ENCODE measurements at places on chromosomes 7 and 10.

GRCh38 chr7:156639426-156640256 is 933 bp upstream of the RNF32 start:
- no peak for DNase-seq

GRCh38 chr10:88039496-88040200 is 176.2 kb downstream of the PTEN start:
- no peak for DNase-seq

GRCh38 chr7:77649716-77650349 is 46.4 kb upstream of the RSBN1L start:
- no peak for DNase-seq

- no peak for DNase-seq
Observed at GRCh38 chr10:28316696-28317095, 13.8 kb upstream of the MPP7 start.
